Stomach (tissue), 19 donors: ENCODE measurements at places on chromosomes 7 and 10.

- no peak for DNase-seq
Observed at GRCh38 chr10:83122336-83122735, 1017.0 kb upstream of the GHITM start.

GRCh38 chr7:15279640-15280039, 282.2 kb downstream of the AGMO start:
- DNase-seq: no peak

DNA sequence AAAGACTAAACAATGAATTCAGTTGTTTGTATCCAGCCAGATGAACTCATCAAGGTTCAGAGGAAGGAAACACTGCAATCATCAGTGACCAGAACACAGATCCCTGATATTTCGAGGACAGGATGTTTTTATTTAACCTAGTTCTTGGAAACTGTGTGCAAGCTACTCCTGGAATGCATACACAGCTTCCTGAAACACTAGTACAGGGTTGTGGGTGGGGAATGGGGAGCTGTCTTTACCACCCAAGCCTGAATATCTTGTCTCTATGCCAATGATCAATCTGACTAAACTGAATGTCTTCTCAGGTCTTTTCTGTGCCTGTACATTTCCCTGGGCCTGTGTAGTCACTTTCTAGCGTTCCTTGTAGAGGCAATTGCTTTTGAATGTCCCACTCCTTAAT, 374.6 kb downstream of the CALN1 start:
- DNase-seq: no peak

GRCh38 chr7:71238581-71239295, 106.8 kb downstream of the GALNT17 start:
- DNase-seq: no peak

GRCh38 chr7:13042605-13043236, 355.3 kb downstream of the ARL4A start:
- no peak for DNase-seq

DNA sequence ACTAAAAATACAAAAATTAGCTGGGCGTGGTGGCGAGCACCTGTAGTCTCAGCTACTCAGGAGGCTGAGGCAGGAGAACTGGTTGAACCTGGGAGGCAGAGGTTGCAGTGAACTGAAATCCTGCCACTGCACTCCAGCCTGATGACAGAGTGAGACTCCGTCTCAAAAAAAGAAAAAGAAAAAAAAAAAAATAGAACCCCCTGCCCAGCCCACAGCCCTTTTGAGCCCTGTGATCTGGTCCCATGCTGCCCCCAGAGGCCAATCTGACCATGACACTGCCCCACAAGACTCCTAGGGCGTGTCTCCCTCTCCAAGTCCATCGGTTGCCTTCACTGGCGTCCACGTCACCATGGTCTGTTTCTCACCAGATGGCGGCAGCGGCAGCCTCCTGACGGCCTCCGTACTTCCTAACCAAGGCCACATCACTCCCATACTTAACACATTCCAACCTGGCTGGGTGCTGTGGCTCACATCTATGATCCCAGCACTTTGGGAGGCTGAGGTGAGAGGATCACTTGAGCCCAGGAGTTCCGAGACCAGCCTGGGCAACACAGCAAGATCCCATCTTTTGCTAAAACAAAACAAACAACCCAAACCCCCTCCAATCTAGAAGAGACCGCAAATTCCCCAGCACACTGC, 18.0 kb downstream of the STX1A start:
- DNase-seq: no peak

GRCh38 chr10:95832216-95833041, 75.3 kb upstream of the CC2D2B start:
- DNase-seq: peak; percentile 36

- no peak for DNase-seq
Observed at GRCh38 chr7:99244939-99245338, 27.7 kb upstream of the MYH16 start.

DNA sequence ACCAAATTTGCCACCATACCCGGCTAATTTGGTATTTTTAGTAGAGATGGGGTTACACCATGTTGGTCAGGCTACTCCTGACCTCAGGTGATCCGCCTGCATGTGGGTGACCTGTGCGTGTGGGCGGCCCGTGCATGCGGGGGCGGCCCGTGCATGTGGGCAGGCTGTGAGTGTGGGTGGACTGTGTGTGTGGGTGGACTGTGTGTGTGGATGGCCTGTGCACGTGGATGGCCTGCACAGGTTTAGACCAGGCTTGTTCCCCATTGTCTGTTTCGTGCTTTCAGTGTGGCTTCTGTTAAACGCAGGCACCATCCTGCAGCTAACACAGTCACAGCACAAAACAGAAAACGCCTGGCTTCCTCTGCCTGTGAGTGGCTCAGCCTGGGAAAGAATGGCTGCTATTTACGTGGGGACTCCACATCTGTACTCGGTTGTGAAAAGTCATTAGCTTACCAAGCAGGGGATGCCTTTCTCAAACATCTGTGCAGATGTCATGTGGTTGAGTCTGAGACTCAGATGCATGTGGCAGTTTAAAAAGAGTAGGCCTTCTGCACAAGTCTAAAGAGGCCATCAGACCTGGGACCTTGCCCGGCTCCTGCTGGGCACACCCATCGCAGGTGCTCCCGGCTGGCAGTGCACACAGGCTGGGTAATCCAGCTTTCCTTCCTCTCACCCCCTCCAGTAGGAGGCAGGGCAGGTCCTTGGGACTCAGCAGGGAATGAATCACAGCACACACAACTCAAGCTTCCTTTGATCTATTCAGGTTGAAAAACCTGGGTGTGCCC, 91.6 kb downstream of the COBL start:
- DNase-seq: peak; percentile 87

DNA sequence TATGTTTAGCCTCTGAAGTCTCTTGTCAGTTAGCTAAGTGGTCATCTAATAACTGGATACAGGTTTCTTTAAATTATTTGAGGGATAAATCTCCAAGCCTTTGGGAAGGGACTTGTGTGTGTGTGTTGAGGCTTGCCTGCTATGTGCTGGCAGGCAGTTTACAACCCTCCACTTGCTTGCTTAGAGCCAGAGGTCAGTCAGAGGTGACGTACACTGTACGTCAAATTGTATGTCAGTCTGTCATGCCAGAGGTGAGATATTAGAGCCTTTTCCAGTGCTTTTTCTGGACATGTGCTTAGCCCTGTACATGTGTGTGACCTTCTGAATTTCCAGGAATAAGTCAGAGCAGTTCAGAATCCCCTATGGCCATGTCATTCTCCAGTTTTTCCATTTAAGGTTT, 438.9 kb downstream of the SDK1 start:
- no peak for DNase-seq

GRCh38 chr10:16976803-16977202, 152.8 kb downstream of the CUBN start:
- no peak for DNase-seq

- no peak for DNase-seq
Observed at GRCh38 chr7:1987591-1988532, 244.9 kb downstream of the MAD1L1 start.

DNA sequence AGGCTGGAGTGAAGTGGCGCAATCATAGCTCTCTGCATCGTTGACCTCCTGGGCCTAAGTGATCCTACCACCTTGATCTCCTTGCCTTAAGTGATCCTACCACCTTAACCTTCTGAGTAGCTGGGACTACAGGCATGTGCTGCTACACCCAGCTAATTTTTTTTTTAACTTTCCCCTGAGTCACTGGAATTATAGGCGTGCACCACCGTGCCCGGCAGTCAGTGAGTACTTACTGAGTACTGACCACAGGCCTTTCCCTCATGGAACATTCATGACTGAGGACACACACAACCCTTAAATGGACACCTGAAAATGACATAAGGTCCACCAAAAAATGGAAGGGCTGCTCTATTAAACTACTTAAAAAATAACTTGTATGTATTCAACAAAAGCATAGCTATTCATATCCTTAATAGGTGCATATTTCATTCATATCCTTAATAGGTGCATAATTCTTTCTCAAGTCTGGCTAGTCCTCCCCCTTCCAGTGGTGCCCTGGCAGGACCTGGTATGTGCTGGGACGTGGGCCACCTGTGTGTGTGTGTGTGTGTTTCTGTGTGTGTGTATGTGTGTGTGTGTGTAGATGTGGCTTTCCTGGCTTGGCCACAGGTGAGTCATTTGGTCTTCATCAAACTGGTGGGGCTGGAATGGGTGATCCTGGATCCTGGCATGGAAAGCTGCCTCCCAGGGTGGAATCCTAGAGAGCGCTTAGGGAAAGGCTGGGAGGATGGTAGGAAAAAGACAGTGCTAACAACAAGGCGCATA, 3.5 kb downstream of the FAM180A start:
- DNase-seq: no peak

DNA sequence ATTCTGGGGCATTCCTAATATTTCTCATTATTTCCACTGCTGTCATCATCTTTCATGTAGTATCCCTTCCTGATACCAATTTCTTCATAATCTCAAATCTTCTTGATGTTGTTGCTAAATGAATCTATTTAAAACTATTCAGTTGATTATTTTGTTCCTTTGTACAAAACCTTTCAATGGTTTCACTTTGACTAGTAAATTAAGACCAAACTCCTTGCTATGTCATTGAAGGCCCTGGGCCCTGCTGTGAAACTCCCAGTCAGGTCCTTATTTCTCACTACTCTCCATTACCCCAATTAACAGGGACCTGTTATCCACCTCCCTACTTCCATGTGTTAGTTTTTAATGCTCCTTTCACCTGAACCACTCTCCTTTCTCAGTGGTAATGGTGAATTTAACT, 97.0 kb downstream of the CTTNBP2 start:
- DNase-seq: no peak

GRCh38 chr10:118259288-118259906, 82.7 kb downstream of the FAM204A start:
- peak; percentile 44 for DNase-seq

GRCh38 chr7:50662041-50662694, 97.0 kb upstream of the DDC start:
- DNase-seq: no peak

- DNase-seq: no peak
Observed at GRCh38 chr10:71023704-71024283, 135.4 kb upstream of the PCBD1 start.

GRCh38 chr7:24763303-24763901, 6.1 kb upstream of the GSDME start:
- DNase-seq: no peak

DNA sequence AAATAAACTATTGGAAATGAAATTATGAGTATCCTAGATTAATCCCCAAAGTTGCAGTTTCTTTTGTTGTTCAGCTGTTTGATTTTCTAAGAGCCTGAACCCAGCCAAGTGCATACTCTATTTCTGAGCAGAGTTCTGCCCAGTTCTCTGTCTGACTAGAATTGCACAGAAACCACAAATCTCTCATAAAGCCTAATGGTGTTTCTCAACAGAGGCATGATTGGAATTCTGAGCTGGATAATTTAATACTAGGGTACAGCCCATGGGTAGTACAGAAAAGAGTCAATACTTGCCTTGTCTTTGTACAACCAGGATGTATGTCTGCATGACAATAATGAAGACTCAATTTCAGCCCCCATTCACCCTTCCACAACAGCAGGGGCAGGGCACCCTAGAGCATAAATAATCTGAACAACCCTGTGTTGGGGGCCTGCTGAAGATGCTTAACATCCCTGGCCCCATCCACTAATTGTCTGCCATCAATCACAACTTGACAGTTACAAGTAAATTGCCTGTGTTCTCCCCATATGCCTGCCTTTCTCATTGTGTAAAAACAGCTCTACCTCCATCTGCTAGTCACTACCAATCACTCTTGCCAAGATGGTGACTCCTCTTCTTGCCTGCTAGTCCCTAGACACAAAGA, 114.4 kb downstream of the NPSR1 start:
- DNase-seq: no peak

GRCh38 chr10:77925795-77926565, 575 bp downstream of the DLG5 start:
- DNase-seq: peak; percentile 83

DNA sequence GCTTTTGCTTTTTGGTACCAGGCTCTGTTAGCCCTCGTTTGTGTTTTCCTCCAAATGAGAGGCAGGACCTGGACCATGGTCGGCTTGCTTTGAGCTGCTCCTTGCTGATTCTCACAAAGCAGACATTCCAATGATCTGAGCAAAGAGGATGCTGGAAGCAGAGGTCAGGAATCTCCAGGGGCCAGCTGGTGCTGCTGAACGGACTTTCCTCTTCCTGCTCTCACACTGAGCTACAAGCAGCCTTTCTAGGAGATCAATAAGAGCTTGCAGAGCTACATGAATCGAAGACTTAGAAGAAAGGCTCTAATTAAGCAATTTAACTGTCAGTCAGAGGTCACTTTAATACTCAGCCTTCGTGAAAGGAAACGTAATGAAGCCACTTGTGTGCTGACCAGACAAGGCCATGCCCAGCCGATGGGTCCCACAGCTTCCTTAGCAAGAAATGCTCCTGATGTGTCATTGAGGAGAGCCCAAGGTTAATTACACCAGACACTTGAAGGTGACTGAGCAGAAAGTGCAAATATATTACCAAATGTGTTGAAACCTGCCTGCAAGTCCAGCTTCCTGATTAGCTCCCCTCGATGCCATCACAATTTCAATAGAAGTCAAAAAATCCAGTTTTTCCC, 151.3 kb upstream of the RSU1 start:
- peak; percentile 77 for DNase-seq

DNA sequence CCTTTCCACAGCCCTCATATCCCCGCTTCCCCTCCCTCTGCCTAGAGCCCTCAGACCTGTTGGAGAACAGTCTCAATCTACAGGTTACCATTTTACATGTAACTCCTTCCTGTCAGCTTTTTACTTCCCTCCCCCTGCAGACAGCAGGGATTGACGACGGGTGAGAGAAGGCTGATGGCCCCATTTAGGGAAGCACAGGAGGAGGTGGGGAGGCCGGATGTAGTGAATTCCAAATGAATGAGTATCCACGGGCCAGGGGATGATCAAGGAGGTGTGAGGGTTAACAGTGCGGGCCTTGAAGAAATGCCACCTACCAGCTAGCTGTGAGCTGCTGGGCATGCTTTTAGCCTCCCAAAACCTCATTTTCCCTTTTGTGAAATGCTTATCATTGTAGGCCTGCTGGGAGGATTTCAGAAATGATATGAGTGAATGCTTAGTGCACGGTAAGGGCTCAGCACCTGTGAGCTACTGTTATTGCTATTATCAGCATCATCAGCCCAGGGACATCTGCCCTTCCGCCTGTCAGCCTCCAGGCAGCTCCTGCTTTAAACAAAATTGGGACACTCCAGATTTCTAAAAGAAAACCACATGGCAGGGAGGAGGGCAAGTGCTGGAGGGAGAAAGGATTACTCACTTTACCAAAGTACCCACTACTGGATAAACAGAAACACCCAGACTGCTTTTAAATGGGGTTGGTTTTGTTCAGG, 6.5 kb upstream of the NANOS1 start:
- no peak for DNase-seq
